ENCODE measurements at places on chromosomes 12 and 14. TPM values are rescaled to one million over a fixed set of nuclear protein-coding genes. Genes with fewer than 3 reads are reported as not detected.

The GPRC5D gene
- not detected for total RNA-seq

The NEUROD4 gene
- not detected for total RNA-seq

The GDF3 gene
- not detected for total RNA-seq

The GOLGA5 gene
- total RNA-seq = 17.5 TPM

The KRT81 gene
- not detected for total RNA-seq

The KRT71 gene
- not detected for total RNA-seq

The CMKLR1 gene
- 7.2 TPM for total RNA-seq

The SELPLG gene
- 4.2 TPM for total RNA-seq

The CABP1 gene
- total RNA-seq = 6.5 TPM

The DNM1L gene
- total RNA-seq = 52.9 TPM

The FGF23 gene
- not detected for total RNA-seq

The ITGB7 gene
- 0.97 TPM for total RNA-seq

The SERPINA6 gene
- not detected for total RNA-seq

The EXOC3L4 gene
- total RNA-seq = 0.38 TPM

The VEZT gene
- 55.5 TPM for total RNA-seq

The SYT1 gene
- 0.38 TPM for total RNA-seq

The TGFB3 gene
- total RNA-seq = 20.7 TPM

The PELI2 gene
- 4.2 TPM for total RNA-seq

The MSI1 gene
- 5.4 TPM for total RNA-seq

The MSRB3 gene
- 130 TPM for total RNA-seq

The FGD4 gene
- total RNA-seq = 17.3 TPM

The LTA4H gene
- 36.6 TPM for total RNA-seq

The GALNT9 gene
- total RNA-seq = not detected

The P2RX2 gene
- not detected for total RNA-seq

The PTCSC3 gene
- total RNA-seq = not detected

The AQP2 gene
- not detected for total RNA-seq

The IFNG-AS1 gene
- not detected for total RNA-seq

Measured in Right ventricle myocardium superior (tissue), 1 donor.